ENCODE measurements at places on chromosomes 2 and 18.

GRCh38 chr18:60147323-60147722 lies 225.3 kb downstream of the MC4R start:
- no peak for DNase-seq

DNA sequence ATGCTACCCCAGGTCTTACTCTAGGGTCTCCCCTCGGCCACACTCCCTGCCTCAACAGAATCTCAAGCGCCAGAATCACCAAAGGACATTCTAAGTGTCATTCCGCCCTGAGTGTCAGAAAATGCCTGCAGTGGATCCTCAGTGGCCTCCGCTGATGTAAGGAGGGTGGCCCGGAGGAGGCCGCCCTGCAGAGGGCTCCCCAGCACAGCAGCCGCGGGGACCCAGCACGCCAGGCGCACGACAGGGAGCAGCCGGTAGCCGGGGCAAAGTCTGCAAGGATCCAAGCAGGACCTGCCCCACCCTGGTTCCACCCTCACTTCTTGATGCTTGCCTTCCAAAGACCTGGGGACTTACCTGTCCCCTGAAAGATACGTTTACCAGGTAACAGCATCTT lies 54.2 kb upstream of the ID2 start:
- DNase-seq = no peak

- DNase-seq = no peak
Measured at GRCh38 chr18:23966909-23967308, 47.6 kb upstream of the TTC39C start.

DNA sequence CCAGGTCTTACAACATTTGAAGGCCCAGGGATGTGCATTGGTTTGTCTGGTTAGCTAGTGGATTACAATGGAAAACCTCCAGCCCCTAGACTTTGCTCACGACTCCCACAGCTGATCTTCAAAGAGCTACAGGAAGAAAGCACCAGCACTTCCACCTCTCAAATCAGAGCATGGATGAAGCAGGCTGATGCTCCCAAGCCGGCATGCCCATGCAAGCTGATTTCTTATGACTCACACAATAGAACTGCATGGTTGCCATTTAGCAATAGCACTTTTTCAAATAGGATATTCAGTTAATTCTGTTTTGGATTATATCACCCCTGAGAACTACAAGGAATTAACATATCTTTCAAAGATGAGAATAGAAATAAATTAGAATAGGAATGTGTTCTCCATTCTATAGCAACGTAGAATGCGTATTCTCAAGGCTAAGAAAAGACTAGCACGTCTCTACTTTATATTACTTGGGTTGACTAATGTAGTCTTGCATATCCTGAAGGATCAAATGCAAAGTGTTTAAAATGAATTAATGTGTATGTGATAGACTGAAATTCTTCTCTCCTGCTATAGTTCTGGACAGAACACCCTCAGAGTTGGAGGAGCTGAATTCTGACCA lies 292.4 kb downstream of the TRIB2 start:
- no peak for DNase-seq
